ENCODE measurements at places on chromosomes 3 and 15. TPM values are rescaled to one million over a fixed set of nuclear protein-coding genes. Genes with fewer than 3 reads are reported as not detected.

DNAH12 gene
- total RNA-seq: 1.4 TPM

WWTR1 gene
- 49.1 TPM for total RNA-seq

RPS17 gene
- 5,360 TPM for total RNA-seq

XCR1 gene
- total RNA-seq: not detected

IQCH gene
- total RNA-seq: 3.2 TPM

OR5K2 gene
- 0.12 TPM for total RNA-seq

PBRM1 gene
- 60.0 TPM for total RNA-seq

FBLN2 gene
- not detected for total RNA-seq

RETNLB gene
- not detected for total RNA-seq

DNA sequence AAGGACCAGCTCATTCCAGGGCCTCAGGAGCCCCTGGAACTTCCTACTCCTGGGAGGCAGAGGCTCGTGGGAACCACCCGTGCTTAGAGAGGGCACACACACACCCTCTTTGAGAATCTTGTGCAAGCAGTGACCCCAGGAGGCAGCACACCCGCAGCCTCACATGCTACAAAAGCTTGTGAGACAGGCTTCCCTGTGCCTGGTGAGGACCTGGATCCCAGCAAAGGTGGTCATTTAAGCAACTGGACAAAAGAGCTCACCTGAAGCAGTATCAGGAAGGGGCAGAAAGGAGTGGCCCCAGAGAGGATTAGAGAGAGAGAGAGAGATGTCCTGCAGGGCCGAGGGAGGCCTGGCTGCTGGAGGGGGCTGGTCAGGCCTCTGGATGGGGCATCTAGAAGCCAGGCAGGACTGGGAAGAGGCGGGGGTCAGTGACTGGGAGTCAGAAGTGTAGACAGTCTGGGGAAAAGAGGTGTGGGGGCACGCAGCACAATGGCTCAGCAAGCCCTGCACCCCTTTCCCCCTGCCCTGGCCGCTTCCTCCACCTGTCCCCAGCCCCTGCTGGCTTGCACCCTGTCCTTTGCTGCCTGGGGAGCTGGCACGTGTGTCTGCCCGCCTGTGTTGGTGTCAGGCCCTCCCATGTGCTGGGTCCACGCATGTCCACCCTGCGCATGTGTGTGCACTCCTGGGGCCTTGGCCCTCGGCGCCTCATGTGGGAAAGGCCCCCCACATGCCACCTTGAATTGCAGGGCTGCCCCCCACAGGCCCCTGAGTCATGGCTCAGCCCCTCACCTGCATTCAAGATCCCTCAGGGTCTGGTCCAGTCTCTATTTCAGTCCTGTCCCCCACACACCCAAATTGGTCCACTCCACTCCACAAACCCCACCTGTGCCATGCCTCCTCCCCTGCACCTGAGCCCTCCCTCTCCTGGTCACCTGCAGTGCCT lies 36.9 kb downstream of the TSPAN3 start:
- DNase-seq: no peak

DNA sequence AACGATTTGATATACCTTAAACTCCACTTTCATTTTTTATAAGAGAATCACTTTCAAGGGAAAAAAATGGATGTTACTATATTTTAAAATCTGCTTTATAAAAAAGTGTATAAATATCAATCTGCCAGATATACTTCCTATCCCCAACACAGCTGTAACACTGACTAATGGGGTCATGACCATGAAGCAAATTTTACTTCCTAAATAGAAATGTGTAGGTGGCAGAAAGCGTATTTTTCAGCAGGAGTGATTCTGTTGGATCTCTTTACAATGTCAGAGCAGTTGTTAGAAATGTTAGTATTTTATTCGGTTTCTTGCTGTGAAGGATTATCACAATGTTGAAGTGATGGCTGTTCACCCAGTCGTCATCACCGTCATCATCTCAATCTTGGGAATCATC lies 5.5 kb upstream of the C15orf40 start:
- no peak for DNase-seq

- peak; percentile 53 for DNase-seq
Measured at GRCh38 chr3:139935866-139936817, 1.2 kb downstream of the CLSTN2 start.

DNA sequence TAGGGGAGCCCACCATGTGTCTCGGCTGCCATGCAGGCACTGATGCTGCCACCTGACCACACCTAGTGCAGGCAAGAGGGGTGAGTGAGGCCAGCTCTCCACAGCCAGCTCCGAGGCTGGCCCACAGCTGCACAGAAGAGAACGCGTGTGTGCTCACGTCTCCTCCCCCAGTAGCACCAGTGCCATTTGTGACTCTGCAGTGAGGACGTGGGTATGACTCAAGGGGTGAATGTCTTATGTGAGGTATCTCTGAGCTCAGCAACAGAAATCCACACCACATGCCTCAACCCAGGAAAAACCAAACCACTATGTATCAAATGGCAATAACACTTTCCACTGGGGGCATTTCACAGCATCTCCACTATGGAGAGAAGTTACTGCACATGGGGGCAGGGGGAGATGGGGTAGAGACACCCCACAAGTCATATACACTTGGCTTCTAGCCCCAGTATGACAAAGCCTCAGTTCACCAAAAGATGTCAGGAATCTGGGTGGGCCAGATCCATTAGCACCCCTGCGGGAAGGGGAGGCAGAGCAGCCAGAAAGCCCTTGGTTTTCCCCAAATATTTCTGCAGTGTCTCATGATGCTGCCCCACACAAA lies 87.6 kb downstream of the LRIG1 start:
- DNase-seq: peak; percentile 8

GRCh38 chr3:141477224-141477623 lies 9.6 kb upstream of the RASA2 start:
- no peak for DNase-seq

DNA sequence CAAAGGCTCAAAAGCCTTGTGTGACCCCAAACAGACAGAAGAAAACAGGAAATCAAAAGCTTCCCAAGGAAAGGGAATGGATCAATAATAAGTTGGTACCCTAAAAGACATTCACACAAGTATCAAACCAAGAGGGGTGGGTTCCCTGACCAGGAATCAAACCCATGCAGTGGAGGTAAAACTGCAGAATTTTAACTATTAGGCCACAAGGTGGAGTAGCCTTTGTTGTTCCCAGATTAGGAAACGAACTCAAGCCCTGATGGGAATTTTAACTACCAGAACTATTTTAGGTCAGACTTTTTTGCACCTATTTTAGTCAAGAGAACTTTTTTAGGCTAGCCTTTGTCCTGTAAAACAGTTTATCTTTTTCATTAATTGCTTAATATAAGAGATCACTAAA lies 31.4 kb downstream of the SETMAR start:
- DNase-seq: no peak

DNA sequence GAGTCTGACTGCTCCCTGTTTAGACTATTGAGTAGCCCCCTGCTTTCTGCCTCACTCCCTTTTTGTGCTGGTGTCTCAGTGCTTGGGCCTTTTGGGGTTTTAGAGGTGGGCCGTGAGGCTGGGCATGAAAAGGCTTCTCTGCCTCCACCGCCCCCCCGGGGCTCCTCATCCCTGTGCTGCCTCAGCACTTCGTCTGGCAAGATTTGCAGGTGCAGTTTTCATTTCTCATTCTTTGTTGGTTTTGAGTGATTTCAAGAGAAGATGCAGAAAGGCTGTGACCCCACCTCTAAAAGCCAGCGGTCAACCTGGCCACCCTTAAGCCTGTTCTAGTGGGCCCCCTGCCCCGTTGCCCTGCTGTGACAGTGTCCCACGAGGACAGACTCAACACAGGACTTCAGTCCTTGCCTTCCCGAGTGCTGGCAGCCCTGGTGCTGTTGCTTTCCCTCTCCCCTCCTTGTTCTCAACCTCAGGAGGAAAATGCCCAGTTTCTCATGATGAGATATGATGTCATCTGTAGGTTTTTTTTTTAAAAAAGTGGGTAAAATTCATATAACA lies 38.0 kb downstream of the APBA2 start:
- no peak for DNase-seq

DNA sequence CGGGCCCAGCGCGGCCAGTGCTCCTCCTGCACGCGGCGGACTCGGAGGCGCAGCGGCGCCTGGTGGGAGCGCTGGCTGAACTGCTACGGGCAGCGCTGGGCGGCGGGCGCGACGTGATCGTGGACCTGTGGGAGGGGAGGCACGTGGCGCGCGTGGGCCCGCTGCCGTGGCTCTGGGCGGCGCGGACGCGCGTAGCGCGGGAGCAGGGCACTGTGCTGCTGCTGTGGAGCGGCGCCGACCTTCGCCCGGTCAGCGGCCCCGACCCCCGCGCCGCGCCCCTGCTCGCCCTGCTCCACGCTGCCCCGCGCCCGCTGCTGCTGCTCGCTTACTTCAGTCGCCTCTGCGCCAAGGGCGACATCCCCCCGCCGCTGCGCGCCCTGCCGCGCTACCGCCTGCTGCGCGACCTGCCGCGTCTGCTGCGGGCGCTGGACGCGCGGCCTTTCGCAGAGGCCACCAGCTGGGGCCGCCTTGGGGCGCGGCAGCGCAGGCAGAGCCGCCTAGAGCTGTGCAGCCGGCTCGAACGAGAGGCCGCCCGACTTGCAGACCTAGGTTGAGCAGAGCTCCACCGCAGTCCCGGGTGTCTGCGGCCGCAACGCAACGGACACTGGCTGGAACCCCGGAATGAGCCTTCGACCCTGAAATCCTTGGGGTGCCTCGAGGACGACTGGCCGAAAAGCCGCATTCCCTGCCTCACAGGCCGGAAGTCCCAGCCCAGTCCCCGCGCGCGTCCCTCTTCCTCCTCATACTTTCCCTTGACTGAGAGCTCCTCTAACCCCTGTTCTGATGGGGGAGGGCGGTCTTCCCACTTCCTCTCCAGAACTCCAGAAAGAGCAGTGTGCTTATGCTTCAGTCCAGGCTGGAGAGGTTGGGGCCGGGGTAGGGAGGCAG lies 1.4 kb upstream of the IL17RC start:
- peak; percentile 69 for DNase-seq

DNA sequence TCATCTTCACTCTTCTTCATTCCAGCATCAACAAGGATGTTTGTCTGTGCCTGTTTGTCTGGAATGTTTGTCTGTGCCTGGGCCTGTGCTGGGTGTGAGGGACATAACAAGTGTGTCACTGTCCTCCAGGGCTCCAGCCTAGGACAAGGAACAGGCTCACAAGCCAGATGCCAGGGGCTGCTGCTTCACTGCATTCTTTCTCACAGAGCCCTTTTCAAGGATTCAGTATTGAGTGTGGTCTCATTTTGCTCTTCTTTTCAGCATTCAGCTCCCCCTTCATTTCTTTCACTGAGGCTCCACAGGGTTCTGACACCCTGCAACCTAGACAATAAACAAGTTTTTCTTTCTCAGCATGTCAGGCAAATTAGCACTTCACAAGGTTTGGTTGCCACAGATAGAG lies 43.6 kb upstream of the KY start:
- DNase-seq: no peak

GRCh38 chr15:74809956-74810355 lies 2.7 kb upstream of the LMAN1L start:
- no peak for DNase-seq

- DNase-seq: no peak
Measured at GRCh38 chr15:49248291-49248690, 78.2 kb downstream of the GALK2 start.

GRCh38 chr15:56358604-56359003 lies 6.6 kb upstream of the TEX9 start:
- no peak for DNase-seq

- DNase-seq: no peak
Measured at GRCh38 chr3:62672988-62673313, 202.3 kb downstream of the CADPS start.

DNA sequence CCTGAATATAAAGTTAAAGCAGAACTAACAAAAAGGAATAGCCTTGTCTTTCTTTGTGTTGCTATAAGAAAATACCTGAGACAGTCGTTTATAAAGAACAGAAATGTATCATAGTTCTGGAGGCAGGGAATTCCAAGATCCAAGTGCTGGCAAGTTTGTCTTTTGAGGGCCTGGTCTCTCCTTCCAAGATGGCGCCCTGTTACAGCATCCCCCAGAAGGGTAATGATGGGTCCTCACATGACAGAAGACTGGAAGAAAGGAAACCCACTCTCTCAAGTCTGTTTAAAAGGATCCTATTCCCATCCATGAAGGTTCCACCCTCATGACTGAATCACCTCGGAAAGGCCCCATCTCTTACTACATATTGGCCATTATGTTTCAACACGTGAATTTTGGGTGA lies 435.1 kb downstream of the MAGI1 start:
- DNase-seq: no peak

DNA sequence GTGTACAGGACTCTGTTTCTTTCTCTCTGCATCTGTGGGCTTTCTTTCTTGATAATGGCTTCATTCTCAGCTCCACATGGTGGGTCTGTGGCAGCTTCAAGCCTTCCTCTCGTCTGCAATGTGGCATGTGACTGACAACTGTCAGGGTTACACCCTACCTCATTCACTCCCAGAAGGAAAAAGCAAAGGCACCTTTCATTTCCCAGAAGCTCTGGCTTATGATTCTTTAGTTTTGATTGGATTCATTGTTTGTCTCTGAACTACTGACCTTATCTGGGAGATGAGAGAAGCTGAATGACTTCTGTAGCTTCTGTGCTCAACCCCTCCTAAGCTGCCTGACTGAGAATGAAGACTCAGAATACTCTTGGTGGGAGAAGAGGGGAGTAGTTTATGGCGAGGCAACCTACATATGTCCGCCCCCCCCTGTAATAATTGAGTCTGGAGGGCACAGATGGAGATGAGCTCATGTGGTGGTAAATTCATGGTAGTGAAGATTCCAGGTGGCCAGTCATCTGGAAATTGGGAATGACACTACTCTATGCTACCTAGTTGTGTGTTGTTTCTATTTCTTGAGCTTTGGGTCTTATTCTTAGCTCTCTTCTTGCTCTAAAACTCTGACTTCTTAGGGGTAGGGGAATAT lies 38.4 kb downstream of the KCNAB1 start:
- DNase-seq: no peak

DNA sequence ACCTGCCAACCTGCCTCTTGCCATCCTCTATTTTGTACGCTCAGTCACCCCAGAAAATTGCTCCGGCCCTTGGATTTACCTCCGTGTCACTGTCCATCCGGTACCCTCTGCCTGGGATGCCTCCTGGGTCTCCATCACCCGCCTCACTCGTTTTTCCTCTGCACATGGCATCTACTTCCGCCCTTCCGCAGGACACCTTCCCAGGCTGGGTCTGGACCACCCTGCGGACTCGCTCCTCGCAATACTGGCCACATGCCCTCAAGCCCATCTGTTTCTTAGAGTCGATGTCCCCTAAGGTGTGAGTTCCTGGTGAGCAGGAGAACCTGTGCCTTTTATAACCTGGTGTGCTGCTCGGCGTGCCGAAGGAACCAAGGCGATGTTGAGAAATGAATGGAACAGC lies 58.5 kb downstream of the APBA2 start:
- DNase-seq: no peak

DNA sequence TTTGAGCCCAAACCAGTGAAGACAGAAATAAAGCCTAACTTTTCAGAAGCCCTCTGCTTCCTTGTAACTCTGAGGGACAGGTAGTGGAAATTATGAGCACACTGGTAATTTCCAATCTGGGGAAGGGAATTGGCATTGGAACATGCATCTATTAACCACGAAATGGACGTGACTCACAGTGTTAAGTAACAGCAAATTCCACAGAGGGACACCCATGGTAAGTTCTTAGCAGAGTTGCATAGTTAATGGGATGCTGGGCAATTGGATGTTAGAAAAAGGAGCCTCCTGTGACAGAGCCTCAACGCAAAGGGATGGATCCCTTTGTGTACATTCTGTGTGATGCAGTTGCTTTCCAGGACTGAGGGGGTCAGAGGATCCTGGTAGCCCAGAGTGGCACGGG lies 168.6 kb downstream of the SEMA6D start:
- no peak for DNase-seq

Data from SJCRH30 (cell line).